ENCODE measurements at places on chromosomes 2 and 18.
A peak's percentile ranks its signal among the peaks of the same experiment; 100 is the strongest.

GRCh38 chr2:38615237-38615636, 12.5 kb upstream of the HNRNPLL start:
- DNase-seq, result no peak

DNA sequence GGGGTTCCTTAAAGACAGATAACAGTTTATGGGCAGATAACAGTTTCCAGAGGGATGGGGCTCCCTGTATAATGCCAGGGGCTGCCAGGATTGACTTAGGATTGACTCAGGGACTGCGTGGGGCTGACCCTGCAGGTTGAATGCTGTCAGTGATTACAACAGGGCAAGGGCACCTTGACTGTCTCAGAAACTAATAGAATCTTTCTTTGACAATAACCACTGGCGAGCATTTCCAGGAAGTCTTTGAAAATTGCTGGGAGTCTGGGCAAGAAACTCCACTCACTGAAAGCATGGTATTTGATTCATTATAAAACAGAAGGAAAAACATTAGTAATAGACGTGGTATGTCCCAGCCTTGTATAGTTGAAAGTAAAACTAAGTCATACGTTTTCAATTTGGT, 101.0 kb downstream of the GPD2 start:
- no peak for DNase-seq

DNA sequence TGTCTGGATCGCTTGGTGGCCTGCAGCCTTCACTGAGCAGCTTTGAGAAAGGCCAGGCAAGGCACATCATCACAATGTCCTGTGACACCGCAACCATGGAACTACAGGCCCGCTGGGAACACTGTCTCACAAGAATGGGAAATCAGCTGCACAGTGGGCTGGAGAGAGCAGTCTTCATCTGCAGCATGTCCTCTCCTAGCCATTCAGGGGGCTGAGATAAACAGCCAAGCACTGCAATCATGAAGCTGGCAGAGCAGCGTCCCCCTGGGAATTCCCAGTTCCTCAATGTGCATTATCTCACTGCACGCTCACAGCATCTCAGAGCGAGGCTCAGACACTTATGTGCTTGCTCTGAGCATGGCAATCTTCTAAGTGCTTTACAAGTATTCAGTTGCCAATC, 1.9 kb downstream of the CMPK2 start:
- DNase-seq, result no peak

DNA sequence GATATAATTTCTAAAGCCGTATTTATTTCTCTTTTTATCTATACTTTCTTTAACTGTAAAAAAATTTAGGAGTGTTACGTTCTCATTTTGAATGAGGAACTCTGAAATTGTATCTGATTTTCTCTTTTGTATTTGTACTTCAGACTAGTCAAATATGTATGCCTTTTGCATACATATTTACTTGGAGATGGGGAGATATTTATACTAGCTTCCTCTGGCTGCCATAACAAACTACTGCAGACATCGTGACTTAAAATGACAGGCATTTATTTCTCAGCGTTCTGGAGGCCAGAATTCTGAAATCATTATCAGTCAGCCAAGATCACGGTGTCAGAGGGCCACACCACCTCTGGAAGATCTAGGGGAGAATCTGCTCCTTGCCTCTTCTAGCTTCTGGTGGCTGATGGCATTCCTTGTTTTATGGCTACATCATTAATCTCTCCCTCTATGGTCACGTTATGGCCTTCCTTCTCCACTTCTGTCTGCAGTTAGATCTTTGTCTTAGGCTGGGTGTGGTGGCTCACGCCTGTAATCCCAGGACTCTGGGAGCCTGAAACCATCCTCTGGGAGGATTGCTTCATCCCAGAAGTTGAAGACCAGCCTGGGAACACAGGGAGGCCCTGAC, 8.2 kb downstream of the LCLAT1 start:
- no peak for DNase-seq

DNA sequence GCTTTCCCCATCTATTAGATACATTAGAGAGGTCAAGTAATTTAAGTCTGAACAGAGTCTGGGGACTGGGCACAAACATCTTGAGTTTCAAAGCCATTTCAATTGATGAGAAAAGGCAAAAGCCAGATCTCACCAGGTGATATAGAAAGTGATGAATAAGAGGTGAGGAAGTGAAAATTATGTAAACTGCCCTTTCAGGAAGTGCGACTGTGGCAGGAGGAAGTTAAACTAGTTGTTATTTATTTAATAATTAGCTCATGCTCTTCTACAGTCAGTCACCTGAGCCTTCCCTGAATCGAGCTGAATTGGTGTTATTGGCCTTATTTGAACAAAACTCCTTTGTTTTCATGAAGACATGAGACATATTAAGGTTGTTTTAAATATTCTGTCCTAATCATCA, 115.1 kb downstream of the CDH20 start:
- no peak for DNase-seq

DNA sequence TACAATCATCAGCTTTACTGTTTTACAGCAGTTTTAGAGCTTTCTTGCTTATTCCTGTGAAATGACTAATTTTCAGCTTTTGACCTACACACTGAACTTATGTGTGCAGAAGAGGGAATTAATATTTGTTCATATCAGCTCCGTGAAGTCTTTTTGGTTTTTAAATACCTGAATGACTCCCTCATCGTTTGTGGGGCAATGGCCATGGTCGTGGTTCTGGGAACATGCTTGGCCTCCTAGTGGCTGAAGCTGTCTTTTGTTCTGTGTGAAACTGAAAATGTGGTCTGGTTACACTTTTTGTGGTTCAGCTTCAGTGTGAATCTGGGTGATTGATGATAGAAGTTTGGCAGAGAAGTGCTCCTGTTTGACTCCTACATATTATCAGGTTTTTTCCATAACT, 408.1 kb downstream of the THSD7B start:
- DNase-seq, result no peak

- no peak for DNase-seq
Observed at GRCh38 chr2:197152451-197153228, 157.9 kb downstream of the ANKRD44 start.

DNA sequence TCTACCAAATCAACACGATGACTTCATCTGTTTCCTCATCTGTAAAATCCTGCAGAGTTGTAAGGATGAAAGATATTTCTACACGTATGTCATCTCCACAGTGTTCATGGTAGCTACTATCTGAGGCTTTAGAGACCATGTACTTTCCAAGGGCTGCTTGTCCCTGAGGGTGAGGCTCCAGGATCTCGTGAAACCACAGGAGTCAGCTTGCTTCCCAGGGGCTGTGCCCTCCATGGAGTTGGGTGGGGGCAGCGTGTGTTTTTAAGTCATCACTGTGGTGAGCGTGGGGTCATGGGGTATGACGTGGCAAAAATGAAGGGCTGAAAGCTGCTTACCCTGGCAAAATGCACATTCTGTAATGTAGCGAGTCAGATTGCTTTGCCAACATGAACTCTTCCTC, 81.6 kb downstream of the ASAP2 start:
- DNase-seq, result no peak

- DNase-seq, result no peak
Observed at GRCh38 chr2:150824118-150824517, 336.7 kb upstream of the RND3 start.

DNA sequence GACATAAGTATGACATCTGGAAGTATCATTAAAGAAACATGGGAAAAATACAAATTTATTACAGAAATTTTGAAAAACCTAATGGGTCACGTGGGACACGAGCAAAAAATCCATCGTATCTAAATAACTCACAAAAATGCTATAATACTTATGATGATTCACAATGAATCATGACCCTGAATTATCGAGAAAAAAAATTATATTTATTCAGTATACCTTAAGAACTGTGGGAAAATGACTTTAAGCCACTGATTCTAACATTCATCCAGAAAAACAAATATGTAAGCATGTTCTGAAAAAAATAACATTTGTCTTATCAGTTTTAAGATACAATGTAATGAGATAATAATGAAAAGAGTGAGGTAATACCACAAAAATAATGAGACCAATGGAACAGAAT, 51.8 kb downstream of the ZNF385B start:
- no peak for DNase-seq

GRCh38 chr2:1236606-1237005, 176.7 kb upstream of the TPO start:
- DNase-seq, result no peak

GRCh38 chr2:201419057-201419635, 32.1 kb downstream of the TRAK2 start:
- DNase-seq, result no peak

DNA sequence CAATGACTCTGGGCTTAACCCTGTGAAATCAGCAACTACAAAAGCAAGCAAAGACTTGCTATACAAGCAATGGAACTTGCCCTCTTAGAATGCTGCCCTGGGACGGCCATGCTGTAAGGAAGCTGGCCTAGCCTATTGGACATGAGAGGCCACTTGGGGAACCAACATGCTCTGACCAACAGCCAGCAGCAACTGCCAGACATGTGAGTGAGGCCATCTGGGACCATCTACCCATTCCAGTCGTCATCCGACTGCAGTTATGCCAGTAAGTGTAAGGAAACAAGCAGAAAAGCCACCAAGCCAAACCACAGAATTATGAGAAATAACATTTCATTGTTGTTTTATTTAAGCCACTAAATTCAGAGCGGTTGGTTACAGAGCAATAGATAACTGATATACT, 40.9 kb downstream of the CLASP1 start:
- DNase-seq, result no peak

DNA sequence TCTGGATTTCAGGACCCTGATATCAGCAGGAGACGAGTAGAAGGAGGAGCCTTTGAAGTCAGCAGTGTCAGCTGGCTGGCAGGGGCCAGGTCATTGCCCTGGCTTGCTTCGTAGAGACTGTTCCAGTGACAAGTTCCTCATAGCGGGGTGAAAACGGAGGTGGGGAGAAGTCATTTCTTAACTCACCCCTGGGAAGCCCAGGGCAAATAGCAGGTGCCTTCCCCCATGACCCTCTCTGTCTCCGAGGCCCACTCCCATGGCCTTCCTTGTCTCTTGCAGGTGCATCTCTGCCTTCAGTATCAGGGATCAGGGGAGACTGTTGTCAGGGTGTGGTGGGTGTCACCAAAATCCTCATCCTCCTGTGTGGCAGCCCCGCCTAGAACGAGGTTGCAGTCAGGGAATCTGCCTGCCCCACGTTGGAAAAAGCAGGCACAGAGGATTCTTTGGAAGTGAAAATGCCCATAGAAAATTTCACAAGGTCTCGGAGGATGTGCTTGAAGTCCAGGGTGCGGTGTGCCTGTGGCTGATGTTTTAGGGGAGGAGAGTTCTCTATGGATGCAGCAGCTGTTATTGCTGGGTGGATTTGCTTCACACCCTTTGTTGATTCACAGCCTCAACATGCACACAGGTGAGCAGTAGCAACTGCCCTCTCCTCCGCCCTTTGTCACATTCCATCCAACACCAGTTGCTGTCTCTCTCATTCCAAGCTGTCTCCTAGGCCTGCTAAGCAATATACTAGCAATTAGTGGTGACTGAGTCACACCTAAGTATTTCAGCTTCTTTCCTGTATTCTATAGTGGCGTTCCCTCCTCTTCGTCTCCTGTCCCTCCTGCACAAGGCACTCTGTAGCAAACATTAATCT, 142.6 kb upstream of the FHL2 start:
- DNase-seq, result peak; percentile 15

DNA sequence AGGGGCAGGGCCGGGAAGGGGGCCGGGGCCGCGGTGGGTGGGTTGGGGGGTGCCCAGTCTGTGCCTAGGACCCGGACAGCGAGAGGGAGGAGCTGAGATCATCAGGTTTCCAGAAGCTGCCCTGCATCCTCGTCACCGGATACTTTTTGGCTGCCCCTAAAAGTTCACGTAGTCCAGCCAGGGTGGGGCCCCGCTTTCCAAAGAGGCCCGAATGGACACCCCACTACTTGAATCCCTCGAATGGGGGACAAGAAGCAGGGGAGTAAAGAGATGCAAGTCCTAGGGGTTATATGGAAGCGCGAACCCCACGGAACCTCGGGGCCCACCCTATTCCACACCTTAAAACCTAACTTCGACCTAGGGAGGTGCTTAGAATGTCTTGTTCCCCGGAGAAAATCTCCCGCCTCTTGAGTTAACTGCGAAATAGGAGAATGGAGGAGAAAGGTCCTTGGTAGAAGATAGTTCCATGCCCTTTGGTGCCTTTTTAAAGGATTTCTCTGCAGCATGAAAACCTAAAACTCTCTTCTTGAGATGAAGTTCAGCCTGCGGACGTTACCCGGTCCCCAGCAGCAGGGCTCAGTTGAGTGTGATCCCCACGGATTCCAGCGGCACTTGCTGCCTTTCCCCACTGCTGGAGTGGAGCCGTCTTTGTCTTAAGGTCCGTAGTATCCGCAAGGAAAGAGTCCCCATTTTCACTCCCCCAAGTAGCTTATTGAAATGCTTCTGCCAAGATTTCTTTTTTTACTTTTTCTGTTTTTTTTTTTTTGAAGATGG, 2.1 kb upstream of the RNF152 start:
- DNase-seq, result no peak

GRCh38 chr2:96207073-96207773, 1.4 kb downstream of the STARD7 start:
- DNase-seq, result no peak

- no peak for DNase-seq
Observed at GRCh38 chr2:120807751-120808150, 72.1 kb downstream of the GLI2 start.

- DNase-seq, result no peak
Observed at GRCh38 chr2:24410976-24411375, 50.6 kb upstream of the ITSN2 start.

DNA sequence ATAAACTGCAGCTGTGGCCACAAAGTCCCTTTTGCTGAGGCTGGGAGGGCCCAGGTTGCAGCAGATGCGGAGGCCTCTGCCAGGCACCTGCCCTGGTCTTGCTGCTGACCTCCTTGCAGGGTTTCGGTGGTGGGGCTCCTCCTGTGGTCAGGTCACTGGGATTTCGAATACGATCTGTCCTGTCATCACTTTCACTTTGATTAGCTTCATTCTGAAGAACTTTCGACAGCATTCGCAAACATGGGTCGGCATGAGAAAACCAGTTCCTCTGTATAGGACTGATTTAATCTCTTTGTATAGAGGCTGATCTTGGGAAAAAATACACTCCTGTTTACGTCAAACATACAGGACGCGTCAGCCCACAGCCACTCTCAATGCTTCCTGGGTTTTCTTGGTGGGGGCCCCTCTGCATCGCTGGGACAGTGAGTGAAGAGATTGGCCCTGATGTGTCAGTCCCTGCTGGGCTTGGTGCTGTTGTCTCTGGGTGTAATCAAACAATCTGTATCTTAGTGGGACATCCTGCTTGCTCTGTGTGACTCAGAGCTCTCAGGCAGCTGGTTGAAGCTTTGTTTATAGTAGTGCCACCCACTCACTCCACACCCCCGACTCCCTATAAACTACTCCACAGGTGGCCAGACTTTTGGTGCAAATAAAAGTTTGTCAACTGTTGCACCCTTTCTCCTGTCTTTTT, 209.4 kb upstream of the CXCR4 start:
- DNase-seq, result no peak
